ENCODE measurements at places on chromosomes 4 and X.

DNA sequence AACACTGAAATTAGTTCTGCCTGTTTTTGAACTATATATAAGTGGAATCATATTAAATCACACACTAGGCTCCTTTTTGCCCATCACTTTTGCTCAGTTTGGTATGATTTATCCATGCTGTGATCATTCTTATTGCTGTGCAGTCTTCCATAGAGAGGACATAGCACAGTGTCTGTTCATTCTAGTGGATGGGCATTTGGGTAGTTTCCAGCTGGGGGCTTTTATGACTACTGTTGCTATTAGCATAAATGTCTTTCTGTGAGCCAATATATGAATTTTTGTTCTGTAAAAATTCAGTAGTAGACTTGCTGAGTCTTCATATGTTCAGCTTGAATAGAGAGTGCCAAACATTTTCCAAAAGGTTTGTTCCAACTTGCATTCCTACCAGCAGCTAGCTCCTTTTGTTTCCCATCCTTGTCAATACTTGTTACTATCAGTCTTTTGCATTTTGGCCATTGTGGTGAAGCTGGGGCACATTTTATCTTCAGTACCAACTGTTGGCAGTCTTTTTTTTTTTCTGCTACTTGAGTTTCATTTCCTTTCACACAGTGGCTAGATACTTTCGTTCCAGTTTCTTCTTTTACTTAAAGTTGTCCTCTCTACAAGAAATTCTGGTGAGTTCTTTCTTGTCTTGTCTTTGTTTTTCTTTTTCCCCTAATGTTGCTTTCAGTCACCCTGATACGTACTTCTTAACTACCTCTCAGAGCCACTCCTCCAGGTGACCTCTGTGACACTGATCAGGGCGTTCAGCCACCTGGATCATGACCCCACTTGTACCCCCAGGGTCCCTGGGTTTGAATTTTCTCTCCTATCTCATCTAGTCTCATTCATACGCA, 87.0 kb downstream of the ANXA3 start:
- no peak for DNase-seq

DNA sequence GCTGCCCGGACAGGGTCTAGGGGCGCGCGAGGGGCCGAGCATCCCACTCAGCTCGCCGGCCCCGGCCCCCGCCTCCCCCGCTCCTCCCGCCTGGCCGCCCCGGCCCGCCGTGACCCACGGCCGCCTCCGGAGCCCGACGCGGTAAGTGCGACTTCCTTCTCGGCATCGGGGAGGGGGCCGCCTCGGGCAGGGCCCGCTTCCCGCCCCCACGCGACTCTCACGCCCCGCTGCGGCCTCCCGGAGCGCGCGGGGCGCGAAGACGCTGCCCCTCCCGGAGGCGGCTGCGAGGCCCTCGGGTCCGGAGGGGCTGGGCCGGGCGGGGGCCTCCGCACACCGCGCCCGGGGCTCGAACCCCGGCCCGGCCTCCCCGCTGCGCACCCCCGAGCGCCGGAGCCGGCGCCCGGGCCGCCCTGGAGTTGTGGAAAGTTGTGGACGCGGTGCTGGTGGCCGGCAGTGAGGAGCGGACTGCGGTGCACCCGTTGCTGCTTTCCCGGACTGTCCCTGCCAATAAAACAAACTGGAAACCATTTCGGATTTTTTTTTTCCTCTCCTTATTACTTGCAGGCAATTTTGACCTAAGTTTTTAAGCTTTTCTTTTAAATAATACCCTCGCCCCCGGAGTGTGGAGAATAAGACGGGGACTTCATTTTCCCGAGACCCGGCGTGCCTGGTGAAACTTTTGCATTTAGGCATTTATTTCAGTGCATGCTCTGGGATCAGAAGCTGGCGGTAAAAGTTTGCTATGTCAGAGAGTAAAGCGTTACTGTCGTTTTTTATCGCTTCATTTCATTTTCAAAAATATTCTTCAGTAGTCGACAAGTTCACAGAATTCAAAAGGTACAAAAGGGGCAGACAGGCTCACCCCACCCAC, 13.0 kb upstream of the TMEM156 start:
- peak; percentile 62 for DNase-seq

GRCh38 chr4:11438647-11439046, 10.0 kb upstream of the HS3ST1 start:
- DNase-seq = no peak

GRCh38 chr4:83810428-83810827, 274.5 kb downstream of the GPAT3 start:
- DNase-seq = no peak

DNA sequence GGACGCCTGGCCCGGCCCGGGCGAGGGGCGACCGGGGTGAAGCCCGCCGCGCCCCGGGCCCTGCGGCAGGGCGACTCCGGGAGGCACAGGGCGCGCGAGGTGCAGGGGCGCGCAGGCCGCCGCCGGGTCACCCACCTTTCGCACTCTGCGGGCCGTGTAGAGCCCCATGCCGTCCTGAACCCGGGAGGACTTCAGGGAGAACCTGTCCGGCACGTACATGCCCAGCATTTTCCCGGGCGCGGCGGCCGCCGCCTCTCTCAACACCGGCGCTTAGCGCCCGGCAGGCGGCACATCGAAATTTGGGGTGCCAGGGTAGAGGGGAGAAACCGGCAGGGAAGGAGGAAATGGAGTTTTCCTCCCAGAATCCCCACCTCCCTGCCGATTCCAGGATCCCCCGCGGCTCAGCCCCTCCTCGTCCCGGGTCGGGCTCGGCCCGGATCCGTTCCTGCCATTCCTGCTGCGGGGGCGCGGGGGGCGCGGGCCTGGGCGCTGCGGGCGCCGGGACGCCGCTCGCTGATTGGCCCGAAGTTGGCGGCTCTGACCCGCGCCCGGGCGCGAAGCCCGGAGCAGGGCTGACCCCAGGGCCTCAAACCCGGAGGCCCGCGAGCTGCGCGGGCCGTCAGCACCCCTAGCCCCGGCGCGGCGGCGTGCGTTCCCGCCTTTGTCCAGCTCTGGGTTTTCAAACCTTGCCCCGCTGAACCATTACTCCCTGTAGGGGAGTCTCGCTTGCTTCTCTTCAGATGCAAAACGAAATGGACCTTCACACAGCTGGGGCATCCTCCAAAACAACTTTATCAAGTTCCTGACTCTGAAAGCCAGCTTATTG, at the start of gene PRDM5:
PRDM5 (minus strand) TSS at position 346 of the 826 bp plus-strand sequence; CDS start at position 228, 118 bp downstream.
- DNase-seq = peak; percentile 41

- DNase-seq = no peak
Measured at GRCh38 chrX:112051576-112051975, 31.0 kb downstream of the TRPC5 start.

DNA sequence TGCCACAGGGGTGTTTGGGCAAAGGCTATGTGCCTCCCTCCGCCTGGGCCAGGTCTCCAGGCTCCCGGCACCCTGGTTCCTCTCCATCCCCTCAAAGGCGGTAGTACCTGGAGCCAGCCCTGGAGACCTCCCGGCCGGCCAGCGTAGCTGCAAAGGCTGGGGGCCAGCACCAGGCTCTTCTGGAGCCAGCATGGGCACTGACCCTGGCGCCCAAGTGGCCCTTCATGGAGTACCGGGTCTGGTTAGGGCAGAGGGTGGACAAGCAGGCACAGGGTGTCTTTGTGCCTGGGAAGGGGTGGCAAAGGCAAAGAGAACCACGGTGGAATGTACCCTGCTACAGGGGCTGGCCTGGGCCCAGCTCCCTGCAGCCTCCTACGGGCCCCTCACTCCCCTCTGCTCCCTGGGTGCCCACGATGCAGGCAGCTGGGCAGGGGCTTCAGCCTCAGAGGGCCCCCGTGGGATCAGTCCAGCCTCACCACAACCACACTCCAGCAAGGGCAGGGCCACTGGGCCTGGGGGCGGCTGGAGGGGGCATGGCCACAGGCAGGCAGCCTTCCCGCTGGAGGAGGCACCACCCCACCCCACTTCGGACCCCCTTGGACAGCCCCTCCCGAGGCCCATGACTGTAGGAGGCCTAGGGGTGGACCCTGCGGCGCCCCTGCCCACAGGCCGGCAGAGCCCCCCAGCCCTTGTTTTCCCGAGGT, 112.9 kb upstream of the NKX1-1 start:
- DNase-seq = no peak

- DNase-seq = no peak
Measured at GRCh38 chr4:154660052-154660451, 47.6 kb upstream of the FGG start.

- DNase-seq = no peak
Measured at GRCh38 chr4:1784395-1784788, 8.7 kb upstream of the FGFR3 start.

GRCh38 chr4:113584407-113585150, 177.0 kb downstream of the CAMK2D start:
- no peak for DNase-seq

DNA sequence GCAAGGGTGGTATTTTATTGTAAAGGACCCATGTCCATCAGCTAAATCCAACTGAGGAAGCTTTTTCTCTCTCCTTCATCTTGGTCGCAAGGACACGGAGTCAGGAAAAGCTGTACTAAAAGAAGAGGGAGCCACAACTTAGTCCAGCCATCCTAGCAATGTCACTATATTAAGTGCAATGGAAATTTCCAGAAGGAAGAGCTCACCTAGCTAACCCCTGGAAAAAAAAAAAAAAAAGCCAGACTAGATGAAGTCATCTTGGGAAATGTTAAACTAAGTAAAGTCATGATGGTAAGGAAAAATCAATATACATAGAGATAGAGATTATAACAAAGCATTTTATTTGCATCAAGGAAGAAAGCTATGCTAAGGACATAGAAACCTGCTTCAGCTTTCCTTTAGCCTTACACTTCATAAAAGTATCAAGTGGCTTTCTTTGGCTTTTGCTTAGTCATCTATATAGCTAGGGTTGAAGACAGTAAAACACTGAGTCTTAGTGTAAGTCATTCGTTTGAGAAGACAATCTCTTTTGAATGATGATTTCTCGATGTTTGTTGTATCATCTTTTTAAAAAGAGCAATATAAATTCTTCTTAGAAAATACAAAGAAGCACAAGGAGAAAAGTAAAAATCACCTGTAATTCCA, 18.6 kb upstream of the CA5B start:
- no peak for DNase-seq

DNA sequence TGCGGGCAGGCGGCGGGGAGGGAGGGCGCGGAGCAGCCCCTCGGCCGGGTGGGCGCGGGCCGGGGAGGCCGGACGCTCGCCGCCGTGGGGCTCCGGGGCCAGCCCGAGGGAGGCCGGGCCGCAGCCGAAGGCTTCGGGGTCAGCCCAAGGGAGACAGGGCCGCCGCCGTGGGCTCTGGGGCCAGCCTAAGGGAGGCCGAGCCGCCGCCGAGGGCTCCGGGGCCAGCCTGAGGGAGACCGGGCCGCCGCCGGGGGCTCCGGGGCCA, 251 bp downstream of the KIAA0232 start:
- DNase-seq = no peak

DNA sequence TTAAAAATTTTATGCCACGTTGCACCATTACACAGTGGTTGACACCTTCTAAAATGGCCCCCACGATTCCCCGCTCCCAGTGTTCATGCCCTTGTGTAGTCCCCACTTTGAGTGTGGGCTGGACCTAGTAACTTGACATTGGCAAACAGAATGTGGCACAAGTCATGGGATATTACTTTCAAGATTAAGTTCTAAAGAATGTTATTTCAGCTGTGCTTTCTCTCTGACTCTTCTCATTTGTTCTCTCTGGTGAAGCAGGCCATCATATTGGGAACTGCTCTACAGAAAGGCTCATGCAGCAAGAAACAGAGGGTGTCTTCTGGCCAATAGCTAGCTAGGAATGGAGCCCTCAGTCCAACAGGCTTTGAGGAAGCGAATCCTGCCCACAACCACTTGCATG, 67.1 kb downstream of the ATXN3L start:
- no peak for DNase-seq

GRCh38 chrX:45712067-45712466, 511.4 kb upstream of the DIPK2B start:
- DNase-seq = no peak

DNA sequence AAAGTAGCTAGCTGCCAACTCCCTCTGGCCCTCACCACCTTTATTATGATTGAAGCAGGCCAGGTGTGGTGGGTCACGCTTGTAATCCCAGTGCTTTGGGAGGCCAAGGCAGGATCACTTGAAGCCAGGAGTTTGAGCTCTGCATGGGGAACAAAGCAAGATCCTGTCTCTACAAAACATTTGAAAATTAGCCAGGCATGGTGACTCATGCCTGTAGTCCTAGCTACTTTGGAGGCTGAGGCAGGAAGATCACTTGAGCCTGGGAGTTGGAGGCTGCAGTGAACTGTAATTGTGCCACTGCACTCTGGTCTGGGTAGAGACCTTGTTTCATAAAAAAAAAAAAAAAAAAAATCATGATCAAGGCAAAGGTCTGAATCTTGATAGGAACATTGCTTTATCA, 467.0 kb upstream of the DIPK2B start:
- no peak for DNase-seq

DNA sequence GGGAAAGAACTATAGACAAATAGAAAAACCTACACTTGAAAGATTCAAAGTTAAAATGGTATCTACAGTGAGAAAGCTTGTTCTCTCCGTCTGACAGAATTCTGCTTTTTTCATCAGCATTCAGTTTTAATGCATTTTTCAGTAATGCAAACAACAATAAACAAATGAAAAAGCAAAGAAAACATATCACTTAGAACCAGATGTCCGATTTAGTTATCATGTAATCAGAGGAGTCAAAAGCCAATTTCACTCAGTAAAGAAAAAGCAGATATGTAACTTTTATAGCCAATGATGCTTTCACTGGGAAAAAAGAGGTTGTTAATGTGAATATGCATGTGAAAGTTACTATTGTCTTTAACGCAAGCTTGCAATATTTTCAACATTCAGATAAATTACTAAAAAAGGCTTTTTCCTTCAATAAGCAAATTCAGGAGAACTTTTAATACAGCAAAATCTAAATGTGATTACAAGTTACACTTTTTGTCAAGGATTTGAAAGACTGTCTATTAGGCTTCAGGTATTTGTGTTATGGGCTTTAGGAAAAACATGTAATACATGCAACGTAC, 70.7 kb downstream of the TMEM47 start:
- no peak for DNase-seq

DNA sequence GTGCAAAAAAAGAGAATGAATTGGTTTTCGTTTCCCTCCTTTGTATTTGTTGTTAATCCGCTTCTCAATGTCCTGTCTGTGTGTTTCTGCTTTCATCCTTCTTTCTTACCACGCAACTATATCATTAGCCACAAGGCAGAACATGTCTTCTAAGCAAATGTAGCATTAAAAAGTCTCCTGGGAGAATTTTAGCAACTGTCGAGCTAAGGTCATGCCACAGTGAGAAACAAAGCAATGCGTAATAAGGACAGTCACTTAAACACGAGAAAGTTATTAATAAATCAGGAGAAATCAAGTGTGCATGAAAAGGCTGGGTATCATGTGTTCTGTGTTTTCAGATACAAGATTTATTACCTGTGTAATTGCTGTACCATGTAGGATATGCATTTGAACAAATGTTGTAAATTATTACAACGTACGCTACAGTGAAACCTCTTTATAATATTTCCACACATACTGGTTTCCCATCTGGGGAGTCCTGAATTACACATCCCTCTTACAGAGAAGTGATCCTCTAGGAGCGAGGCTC, 890.8 kb downstream of the TRIML1 start:
- no peak for DNase-seq

DNA sequence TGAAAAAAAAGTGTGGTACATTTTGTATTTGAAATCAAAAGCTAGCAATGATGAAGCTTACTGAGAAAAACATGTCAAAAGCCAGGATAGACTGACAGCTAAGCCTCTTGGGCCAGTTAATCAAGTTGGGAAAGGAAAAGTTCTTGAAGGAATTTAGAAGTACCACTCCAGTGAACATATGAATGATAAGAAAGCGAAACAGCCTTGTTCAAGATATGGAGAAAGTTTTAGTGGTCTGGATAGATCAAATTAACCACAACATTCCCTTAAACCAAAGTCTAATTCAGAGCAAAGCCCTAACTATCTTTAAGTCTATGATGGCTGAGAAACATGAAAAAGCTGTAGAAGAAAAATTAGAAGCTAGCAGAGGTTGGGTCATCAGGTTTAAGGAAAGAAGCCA, 268.3 kb downstream of the PDHA2 start:
- DNase-seq = no peak
